ENCODE measurements at places on chromosomes 4 and X.
A peak's percentile ranks its signal among the peaks of the same experiment; 100 is the strongest.

- peak; percentile 6 for DNase-seq
These were observed 488 bp downstream of the NAP1L5 start for GRCh38 chr4:88697141-88697540.

GRCh38 chr4:57443787-57444186, 333.6 kb upstream of the IGFBP7 start:
- no peak for DNase-seq

- no peak for DNase-seq
These were observed 42.8 kb downstream of the AREG start for GRCh38 chr4:74487771-74488170.

DNA sequence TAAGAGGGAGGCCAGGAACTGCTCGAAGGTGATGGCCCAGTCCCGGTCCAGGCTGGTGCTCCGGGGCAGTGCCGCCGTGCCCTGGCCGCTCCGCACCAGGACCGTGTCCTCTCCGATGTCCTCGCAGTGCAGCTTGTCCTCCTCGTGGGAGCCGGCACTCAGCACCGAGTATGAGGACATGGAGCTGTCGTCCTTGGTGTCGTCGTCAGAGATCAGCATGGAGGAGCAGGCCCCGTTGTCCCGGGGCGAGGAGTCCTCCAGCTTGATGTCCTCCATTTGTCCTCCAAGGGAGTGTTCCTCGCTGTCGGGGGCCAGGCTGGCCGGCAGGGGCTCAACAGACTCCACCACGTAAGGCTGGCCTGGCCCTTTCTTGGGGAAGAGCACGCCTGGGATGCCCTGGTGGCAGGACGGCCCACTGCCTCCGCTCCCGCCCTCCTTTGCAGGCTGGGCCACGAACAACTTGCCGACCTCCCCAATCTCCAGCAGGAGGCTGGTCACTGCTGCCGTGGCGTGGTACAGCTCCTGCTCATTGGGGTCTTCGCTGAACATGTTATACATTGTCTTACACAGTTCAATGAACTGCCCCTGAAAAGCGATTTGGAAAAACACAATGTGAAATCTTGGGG, 53.7 kb upstream of the UCP1 start:
- no peak for DNase-seq

DNA sequence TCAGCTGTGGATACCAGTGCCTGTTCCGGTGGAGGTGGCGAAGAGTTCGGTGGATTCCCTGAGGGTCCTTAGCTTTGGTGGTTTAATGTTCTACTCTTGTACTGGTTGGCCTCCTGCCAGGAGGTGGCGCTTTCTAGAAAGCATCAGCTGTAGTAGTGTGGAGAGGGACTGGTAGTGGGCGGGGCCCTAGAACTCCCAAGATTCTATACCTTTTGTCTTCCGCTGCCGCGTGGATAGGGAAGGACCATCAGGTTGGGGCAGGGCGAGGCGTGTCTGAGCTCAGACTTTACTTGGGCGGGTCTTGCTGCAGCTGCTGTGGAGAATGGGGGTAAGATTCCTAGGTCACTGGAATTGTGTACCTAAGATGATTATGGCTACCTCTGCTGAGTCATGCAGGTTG, 390.3 kb downstream of the FAM47A start:
- DNase-seq: no peak

DNA sequence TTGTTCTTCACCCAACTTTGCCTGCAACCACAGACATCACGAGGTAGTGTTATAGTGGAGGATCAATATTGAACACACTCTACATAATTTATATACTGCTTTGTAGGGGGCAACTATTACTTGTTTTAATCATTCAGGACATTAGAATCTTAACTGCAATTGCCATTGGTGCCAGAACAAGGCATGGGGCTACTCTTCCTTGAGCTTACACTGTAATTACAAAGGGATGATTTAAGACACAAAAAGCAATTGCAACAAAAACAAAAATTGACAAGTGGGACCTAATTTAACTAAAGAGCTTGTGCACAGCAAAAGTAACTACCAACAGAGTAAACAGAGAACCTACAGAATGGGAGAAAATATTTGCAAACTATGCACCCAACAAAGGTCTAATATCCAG, 24.0 kb upstream of the DDX53 start:
- DNase-seq: no peak

DNA sequence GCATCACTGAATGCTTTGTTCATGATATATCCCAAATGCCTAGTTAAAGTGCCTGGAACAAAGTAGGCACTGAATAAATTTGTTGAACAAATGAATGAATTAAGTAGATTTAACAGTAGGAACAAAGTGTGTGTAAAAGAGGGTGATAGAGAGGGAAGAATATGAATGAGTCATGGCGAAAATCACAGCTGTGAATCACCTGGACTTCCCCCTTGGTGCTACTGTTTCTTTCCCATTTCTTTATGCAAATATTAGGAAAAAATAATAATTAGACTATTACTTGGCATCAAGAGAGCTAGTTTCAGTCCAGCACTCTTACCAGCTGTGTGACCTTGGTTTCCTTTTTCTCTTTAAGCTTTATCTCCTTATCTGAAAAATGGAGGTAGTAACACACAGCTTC, 9.2 kb downstream of the SPIN3 start:
- peak; percentile 29 for DNase-seq

DNA sequence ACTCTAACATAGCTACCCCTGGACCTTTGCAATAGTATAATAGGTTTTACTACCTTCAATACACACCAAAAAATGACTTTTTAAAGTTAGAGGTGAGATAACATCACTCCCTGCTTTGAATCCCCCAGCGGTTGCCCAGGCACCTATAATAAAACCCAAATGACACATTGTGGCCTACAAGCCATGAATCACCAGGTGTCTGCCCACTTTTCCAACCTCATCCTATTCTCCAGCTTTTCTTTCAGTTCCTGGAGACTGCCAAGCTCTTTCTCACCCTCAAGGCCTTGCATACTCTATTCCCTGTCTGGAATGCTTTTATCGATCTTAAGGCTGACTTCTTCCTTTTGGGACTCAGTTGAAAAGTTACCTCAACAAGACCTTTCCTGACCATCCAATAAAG, 16.4 kb upstream of the PRSS48 start:
- no peak for DNase-seq

DNA sequence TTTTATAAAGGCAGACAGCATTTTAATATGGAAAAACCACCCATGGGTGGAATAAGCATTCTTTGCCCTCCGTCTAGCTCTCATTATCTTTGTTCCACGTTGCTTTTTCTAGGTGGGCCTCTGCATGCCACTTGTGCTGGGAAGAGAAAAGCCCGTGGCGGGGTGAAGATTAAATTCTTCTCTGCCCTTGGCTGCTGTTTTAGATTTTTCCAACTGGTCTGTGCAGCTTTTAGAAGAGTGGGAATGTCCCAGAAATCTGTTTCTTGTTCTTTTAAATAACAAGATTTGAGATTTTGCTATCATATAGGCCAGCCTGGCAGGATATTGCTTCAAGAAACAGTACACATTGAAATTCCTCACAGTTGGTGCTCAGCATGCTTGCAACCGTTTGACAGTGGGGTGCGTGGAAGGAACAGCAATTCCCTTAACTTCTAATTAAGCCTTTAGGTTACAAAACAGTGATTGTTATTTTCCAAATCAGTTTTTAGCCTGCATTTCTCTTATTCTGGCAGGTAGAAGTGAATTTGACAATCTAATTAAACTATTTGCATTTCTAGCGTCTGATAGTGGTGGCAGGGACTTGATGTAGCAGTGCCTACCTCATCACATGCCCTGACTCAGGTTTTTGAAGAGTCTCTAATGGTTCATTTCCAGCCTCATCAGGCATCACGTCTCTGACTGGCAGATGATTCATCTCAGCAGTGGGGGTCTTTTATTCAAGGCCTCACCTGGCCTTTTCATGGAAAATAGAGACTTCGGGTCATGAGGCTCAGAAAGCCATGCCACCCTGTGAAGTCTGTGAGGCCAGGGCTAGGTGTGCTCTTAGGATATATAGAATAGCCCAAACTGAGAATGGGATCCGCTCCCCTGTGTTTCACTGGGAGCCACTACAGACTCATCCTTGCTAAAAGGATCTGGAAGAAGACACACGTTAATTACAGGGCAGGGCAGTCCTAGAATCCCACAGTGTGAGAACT, 50.8 kb downstream of the PPEF1 start:
- no peak for DNase-seq

DNA sequence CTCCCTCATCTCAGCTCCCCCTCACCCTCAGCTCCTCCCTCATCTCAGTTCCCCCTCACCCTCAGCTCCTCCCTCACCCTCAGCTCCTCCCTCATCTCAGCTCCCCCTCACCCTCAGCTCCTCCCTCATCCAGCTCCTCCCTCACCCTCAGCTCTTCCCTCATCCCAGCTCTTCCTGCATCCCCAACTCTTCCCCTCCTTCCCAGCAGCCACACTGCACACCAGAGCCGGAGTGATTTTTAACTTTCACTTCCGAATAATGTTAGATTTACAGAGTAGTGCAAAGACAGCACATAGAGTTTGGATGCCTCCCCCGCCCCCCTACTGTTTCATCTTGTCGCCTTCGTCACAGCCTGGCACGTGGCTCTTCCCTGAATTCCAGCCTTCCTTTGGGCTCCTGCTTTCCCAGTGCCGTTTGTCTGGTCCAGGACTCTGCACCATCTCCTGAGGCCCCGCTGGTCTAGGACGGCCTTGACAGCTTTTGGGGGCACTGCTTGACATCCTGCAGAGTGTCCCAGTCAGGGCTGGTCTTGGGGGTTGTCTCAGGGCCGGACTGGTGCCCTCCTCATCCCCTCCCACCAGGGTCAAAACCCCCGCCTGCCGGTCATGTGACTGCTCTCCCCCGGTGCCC, 110.2 kb downstream of the FAM53A start:
- DNase-seq: no peak

DNA sequence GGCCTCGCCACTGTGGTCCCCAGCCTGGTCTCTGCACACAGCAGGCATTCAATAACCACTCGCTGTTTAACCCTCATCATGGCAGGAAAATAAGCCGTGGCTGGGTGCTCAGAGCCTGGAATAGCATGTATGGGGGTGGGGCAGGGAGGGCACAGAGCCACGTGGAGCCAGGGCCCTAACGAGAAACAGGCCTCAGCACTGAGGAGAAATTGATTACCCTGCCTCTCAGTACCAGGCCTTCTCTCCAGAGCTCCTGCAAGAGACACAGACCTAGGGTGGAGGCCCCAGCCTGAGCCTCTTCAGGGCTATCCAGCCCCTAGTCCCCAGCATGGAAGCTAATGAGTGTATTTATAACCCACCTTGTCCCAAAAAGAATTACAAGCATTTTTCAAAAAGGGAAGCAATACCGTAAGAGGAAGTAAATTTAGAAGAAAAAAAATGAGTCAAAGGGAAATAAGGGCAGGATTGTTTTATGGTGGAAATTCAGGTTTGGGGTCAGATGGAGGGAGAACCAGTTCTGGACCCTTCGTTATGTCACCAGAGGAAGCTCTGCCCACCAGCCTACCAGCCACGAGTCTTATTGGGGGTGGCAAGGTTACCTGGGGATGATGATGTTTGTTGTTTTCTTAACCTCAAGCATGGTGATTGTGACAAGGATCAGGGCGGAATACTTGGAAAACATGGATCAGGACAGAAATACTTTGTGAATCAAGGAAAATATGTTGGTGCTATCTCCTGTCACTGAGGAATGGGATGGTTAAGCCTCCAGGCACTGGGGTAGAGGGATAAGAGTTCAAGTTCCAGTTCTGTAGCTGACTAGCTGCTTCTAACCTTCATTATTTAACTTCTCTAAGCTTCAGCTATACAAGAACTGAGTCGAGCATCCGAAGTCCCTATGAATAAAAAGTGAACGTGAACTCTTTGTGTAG, 101.9 kb upstream of the RBPJ start:
- DNase-seq: peak; percentile 35

- no peak for DNase-seq
These were observed 11.1 kb downstream of the CENPU start for GRCh38 chr4:184722798-184723197.

DNA sequence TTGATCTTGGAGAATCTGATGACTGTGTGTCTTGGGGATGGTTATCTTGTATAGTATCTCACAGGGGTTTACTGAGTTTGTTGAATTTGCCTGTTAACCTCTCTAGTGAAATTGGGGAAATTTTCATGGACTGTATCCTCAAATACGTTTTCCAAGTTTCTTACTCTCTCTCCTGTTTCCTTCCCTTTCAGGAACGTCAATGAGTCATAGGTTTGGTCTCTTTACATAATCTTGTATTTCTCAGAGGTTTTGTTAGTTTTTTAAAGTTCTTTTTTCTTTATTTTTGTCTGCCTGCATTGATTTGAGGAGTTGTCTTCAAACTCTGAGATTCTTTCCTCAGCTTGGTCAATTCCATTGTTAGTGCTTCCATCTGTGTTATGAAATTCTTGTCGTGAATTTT, 227.7 kb upstream of the GPRIN3 start:
- no peak for DNase-seq
